Activated naive CD4-positive, alpha-beta T cell treated with anti-CD3 and anti-CD28 coated beads, Interleukin-2, amount 10 ng/mL, durations not matched to agents 7 days and 5 days (primary cell): ENCODE measurements at places on chromosomes 3 and 15.

GRCh38 chr3:68485051-68485450 lies 447.3 kb downstream of the TAFA4 start:
- no peaks in the 10 kb centered on the region for H3K36me3 ChIP-seq
- DNase-seq = no peak
- no peak overlapping the region for H3K27ac ChIP-seq
- H3K4me1 ChIP-seq = no peaks in the 10 kb centered on the region
- H3K4me3 ChIP-seq = no peak overlapping the region

GRCh38 chr3:106945435-106945834 lies 431.8 kb upstream of the CCDC54 start:
- DNase-seq = no peak
- H3K27me3 ChIP-seq = no peaks in the 10 kb centered on the region
- no peak overlapping the region for H3K4me3 ChIP-seq
- H3K27ac ChIP-seq = no peak overlapping the region
- H3K36me3 ChIP-seq = no peaks in the 10 kb centered on the region

- no peak overlapping the region for H3K27ac ChIP-seq
- no peaks in the 10 kb centered on the region for H3K36me3 ChIP-seq
- no peak overlapping the region for H3K4me3 ChIP-seq
- H3K27me3 ChIP-seq = no peaks in the 10 kb centered on the region
- no peaks in the 10 kb centered on the region for H3K4me1 ChIP-seq
- DNase-seq = no peak
Observed at GRCh38 chr15:87401973-87402372, 854.6 kb downstream of the NTRK3 start.

DNA sequence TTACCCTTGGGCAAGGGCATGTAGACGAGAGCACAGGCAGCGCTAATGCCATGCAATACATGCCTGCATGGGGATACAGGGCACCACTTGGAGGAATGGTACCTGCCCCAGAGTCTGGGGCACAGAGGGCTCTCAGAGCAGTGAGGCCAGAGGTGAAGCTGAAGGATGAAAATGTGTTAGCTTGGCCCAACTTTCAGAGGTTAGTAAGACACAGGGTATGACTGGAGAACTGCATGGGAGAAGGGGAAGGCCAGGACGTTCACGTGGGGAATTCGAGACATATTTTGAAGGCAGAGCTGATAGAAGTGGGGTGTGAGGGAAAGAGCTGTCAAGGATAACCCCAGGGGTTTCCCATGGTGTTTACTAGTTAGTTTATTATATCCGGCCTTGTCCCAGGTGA lies 19.6 kb downstream of the CSRNP1 start:
- H3K36me3 ChIP-seq = no peaks in the 10 kb centered on the region
- DNase-seq = no peak
- no peak overlapping the region for H3K27ac ChIP-seq
- peaks cover 7% of the 10 kb centered on the region for H3K4me1 ChIP-seq
- no peak overlapping the region for H3K4me3 ChIP-seq

GRCh38 chr3:172046268-172046915 lies 7.0 kb downstream of the FNDC3B start:
- no peak overlapping the region for H3K4me3 ChIP-seq
- DNase-seq = no peak
- H3K27ac ChIP-seq = no peak overlapping the region
- H3K27me3 ChIP-seq = peaks cover 3% of the 10 kb centered on the region
- H3K36me3 ChIP-seq = peaks cover 2% of the 10 kb centered on the region

DNA sequence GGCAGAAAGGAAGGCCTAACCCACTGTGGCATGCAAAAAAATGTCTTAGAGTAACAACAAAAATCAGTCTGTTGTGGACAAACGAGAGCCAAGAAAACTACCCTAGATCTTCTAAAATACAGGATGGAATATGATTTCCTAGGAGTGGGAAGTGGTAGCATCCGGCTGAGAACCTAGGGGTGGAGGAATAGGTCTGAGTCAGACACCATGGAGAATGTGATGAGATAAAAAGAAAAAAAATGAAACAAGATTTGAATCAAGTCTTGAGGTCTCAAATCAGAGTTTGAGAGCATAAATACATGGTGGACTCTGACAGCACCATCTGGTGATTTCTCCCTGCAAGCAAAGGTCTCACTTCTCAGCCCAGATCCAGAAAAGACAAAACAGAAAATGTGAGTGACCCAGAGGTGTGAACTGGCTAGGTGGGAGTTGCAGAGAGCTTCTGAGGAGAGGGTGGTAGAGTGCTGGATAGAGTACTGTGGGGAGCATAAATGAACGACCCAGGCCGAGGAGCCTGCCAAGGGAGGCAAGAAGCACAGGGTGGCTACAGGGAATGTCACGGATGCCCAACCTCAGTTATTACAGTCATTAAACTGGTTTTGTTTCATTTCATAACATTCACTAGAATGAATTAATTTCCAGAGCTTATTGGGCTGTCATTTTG lies 27.6 kb upstream of the VEPH1 start:
- no peaks in the 10 kb centered on the region for H3K36me3 ChIP-seq
- H3K4me3 ChIP-seq = no peak overlapping the region
- no peak overlapping the region for H3K27ac ChIP-seq
- no peak for DNase-seq
- H3K27me3 ChIP-seq = no peaks in the 10 kb centered on the region
- H3K4me1 ChIP-seq = no peaks in the 10 kb centered on the region

GRCh38 chr3:24271228-24271627 lies 223.4 kb downstream of the THRB start:
- no peaks in the 10 kb centered on the region for H3K4me1 ChIP-seq
- H3K4me3 ChIP-seq = no peak overlapping the region
- DNase-seq = no peak
- no peaks in the 10 kb centered on the region for H3K36me3 ChIP-seq

DNA sequence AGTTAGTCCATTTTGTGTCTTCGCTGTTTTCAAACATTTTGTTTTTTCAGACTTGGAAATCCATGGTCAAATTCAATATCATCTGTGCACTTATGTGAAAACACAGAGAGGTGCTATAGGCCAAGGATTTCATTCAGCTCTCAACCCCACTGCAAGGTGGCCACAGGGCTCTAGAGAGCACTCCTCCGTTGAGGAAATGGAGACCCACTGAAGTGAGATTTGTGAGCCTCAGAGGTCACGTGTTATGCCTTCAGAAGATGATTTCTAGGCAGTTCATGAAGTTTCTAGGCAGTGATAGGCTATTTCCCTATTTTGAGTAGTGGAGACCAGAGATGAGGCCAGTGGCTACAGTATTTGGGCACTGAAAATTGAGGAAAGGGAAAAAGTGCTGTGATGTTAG lies 88.2 kb downstream of the UNC13C start:
- H3K4me3 ChIP-seq = no peak overlapping the region
- H3K27ac ChIP-seq = no peak overlapping the region
- no peaks in the 10 kb centered on the region for H3K27me3 ChIP-seq
- H3K4me1 ChIP-seq = no peaks in the 10 kb centered on the region

DNA sequence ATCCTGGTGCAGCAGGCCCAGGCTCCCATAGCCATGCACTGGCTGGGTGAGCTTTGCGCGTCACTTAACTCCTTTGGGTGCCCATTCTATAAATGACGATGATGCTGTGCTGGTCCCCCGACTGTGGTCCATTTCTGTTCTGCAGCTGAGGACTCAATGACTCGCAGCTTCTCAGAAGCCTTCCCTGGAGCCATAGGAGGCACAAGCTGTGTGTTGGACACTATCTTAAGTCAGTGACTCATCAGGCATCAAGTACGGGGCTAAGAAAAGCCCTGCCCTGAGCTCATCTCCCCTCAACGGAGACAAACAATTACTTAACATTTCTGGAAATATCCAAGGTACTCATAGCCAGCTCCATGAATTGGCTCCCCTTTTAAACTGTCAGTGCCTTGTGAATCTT lies 13.8 kb upstream of the MUSTN1 start:
- H3K27ac ChIP-seq = no peak overlapping the region
- DNase-seq = no peak
- peaks cover 7% of the 10 kb centered on the region for H3K36me3 ChIP-seq
- H3K4me1 ChIP-seq = peaks cover 4% of the 10 kb centered on the region
- H3K27me3 ChIP-seq = no peaks in the 10 kb centered on the region

DNA sequence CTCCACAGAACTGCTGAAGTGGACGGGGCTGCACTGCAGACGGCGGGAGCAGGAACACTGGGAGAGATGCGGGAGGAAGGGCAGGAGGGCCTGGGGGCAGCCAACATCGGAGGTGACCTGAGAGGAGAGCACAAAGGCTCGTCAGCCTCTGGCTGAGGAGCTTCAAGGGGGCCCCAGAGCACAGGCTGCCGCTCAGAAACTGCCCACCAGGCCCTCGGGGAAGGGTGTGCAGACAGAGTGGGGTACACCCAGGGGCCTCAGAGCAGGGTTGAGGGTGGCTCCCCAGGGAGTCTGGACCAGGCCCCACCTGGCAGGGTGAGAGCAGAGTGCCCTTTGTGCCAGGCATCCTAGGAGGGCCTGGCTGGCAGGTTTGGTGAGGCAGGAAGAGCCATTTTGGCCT lies 14.7 kb upstream of the RHO start:
- no peak for DNase-seq
- H3K27ac ChIP-seq = no peak overlapping the region
- H3K36me3 ChIP-seq = peaks cover 3% of the 10 kb centered on the region
- H3K27me3 ChIP-seq = no peaks in the 10 kb centered on the region
- peaks cover 2% of the 10 kb centered on the region for H3K4me1 ChIP-seq

GRCh38 chr3:72147600-72147999 lies 362.7 kb upstream of the PROK2 start:
- no peak overlapping the region for H3K27ac ChIP-seq
- DNase-seq = no peak
- H3K36me3 ChIP-seq = no peaks in the 10 kb centered on the region
- H3K4me3 ChIP-seq = no peak overlapping the region
- H3K27me3 ChIP-seq = peaks cover 7% of the 10 kb centered on the region
- H3K4me1 ChIP-seq = peaks cover 8% of the 10 kb centered on the region

- peaks cover 31% of the 10 kb centered on the region for H3K36me3 ChIP-seq
- no peak overlapping the region for H3K27ac ChIP-seq
- H3K27me3 ChIP-seq = no peaks in the 10 kb centered on the region
Observed at GRCh38 chr15:50627351-50628055, 59.1 kb downstream of the TRPM7 start.

- H3K4me3 ChIP-seq = no peak overlapping the region
- H3K4me1 ChIP-seq = no peaks in the 10 kb centered on the region
- no peak for DNase-seq
- H3K27ac ChIP-seq = no peak overlapping the region
Observed at GRCh38 chr15:48031466-48031865, 89.3 kb upstream of the SLC24A5 start.

DNA sequence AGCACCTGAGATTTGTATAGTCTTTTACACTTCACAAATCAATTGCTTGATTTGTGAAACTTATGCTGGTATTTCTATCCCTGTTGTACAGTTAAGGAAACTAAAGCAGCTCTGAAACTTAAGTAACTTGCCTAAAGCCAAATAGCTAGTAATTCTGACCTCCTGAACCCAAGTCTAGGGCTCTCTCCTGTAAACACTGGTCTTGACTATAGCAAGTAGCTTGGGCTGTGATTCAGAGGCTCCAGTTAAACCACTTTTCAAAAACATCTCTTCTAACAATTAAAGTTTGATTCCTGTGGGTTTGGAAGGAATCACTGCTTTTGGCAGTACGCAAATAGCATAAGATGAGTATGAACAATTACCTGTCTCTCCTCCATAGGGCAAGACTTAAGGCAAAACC lies 18.5 kb upstream of the CMTM8 start:
- no peak overlapping the region for H3K4me3 ChIP-seq
- H3K4me1 ChIP-seq = peaks cover 3% of the 10 kb centered on the region
- peaks cover 38% of the 10 kb centered on the region for H3K27me3 ChIP-seq
- no peak overlapping the region for H3K27ac ChIP-seq
- H3K36me3 ChIP-seq = no peaks in the 10 kb centered on the region

- no peak for DNase-seq
- no peaks in the 10 kb centered on the region for H3K36me3 ChIP-seq
- peaks cover 5% of the 10 kb centered on the region for H3K4me1 ChIP-seq
- no peak overlapping the region for H3K27ac ChIP-seq
- no peak overlapping the region for H3K4me3 ChIP-seq
- peaks cover 50% of the 10 kb centered on the region for H3K27me3 ChIP-seq
Observed at GRCh38 chr3:44099566-44100297, 142.0 kb upstream of the TOPAZ1 start.

DNA sequence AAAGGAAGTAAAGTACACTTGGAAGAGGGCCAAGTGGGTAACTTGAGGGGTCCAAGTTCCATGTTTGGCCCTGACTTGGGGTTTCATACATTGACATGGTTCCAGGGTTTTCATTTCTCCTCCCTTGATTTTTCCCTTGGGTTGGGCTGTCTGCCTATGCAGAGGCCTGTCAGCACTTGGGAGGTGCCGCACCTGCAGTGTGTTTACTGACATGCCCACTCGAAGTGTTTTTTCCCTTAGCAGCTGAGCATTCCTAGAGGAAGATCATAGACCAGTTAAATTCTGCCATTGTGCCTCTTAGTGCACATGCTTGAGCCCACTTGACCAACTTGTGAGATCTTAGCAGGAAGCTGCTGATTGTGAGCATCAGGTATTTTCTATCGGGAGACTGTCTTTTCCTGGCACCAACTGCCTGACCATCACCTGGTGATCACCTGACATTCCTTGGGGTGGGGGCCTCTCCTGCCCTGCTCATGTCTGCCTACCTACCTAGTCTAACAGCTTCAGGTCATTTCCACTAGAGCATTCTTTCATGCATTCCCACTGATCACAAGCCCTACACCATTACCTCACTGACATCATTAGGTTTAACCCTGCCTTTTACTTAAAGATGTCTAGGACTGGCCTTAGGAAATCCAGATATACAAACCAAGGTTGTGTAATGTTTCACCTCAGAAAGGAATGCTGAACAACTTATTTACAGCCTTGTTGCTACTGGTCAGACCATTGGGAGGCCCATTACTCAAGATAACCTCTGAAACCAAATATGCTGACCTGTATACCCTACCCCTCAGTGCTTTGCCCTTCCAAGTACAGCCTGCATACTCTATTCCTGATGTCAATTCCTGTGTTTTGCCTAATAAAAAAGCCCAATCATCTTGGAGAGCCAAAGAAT lies 68.3 kb downstream of the CD47 start:
- no peak for DNase-seq
- H3K4me3 ChIP-seq = no peak overlapping the region
- H3K36me3 ChIP-seq = peaks cover 9% of the 10 kb centered on the region
- H3K4me1 ChIP-seq = peaks cover 7% of the 10 kb centered on the region
- H3K27me3 ChIP-seq = peaks cover 13% of the 10 kb centered on the region

- H3K4me1 ChIP-seq = no peaks in the 10 kb centered on the region
- no peak overlapping the region for H3K27ac ChIP-seq
- H3K36me3 ChIP-seq = no peaks in the 10 kb centered on the region
- no peak for DNase-seq
- no peaks in the 10 kb centered on the region for H3K27me3 ChIP-seq
Observed at GRCh38 chr3:152738656-152739055, 96.3 kb upstream of the P2RY1 start.

GRCh38 chr3:154184582-154184981 lies 63.4 kb downstream of the ARHGEF26 start:
- peaks cover 3% of the 10 kb centered on the region for H3K27me3 ChIP-seq
- H3K27ac ChIP-seq = no peak overlapping the region
- no peak overlapping the region for H3K4me3 ChIP-seq
- H3K36me3 ChIP-seq = no peaks in the 10 kb centered on the region
- DNase-seq = no peak
- no peaks in the 10 kb centered on the region for H3K4me1 ChIP-seq

GRCh38 chr3:15380980-15381890 lies 46.1 kb downstream of the METTL6 start:
- no peak overlapping the region for H3K4me3 ChIP-seq
- peaks cover 1% of the 10 kb centered on the region for H3K36me3 ChIP-seq
- DNase-seq = no peak
- no peak overlapping the region for H3K27ac ChIP-seq
- no peaks in the 10 kb centered on the region for H3K27me3 ChIP-seq
